ENCODE measurements at places on chromosomes 12 and 14.

GRCh38 chr12:48198672-48198971 lies 4.5 kb downstream of the OR10AD1 start:
- peak; percentile 6 for DNase-seq

- peak; percentile 48 for DNase-seq
Measured at GRCh38 chr14:32077081-32078022, at the start of gene ARHGAP5. ARHGAP5 (plus strand) TSS chr14:32077304; CDS start chr14:32090670, 13,366 bp downstream.

DNA sequence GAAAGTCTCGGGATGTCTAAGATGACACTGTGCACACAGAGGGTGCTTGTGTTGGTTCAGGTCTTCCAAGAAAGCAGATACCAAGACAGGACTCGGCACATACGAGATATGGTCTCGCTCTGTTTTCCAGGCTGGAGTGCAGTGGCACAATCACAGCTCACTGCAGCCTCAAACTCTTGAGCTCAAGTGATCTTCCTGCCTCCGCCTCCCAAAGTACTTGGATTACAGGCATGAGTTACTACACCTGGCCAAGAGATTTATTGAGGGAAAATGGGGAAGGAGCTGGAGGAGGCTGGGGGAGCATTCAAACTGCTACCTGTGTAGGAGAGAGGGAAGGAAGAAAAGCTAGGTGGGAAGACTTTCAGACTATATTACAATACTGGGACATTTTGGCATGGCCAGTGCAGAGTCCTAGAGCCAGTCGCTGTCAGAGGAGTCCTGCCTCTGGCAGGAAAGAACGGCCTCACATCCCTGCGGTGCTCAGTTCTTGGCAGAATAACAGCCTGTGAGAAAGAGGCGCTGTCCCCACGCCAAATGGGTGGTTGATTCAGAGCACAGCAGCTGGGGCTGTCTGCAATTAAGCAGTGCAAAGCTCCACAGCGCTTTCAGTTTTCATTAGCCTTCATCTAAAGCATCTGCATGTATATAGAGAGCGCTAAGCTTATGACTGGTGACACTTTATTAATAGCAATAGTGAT lies 18.3 kb downstream of the SLC17A8 start:
- DNase-seq, result no peak

DNA sequence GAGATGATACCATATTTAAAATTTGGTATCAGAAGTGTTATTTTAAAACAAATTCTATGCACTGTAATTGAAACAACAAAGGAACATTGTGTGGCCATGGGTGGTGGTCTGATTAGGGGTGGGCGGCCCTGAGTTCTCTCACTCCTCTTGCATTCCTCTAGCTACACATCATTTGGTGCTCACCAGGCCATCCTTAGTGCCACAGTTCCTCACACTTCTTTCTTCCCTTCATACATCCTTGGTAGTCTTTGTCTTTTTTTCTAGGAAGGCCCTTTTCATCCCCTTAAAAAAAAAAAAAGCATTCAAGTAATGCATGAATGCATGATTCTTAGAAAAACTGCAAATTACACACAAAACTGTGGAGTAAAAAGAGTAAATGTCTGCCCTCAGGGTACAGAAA lies 2.4 kb upstream of the MANSC4 start:
- DNase-seq, result no peak

DNA sequence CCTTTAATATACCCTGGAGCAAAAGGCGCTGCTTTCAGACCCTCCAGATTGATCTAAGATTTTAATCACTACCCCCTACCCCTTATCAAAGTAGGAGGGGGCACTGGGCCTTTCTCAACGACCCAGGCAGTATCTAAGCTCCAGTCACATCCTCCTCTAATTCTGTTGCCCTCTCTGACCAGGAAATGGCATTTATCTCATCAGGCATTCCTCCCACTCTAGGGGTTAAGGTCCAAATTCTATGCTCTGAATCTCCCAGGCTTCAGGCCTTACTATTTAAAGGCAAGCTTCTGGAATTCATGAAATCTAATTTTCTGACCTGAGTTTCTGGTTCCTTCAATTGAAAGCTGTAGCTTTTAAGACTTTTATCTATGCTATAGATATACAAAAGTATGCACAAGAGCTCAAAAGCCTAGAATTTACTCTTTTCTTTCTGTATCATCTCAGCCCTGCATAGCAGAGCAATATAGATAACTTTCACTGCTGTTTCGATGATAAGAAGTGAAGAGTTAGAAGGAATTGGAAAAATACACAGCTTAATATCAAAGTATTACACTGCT lies 622.9 kb downstream of the RPS29 start:
- no peak for DNase-seq

GRCh38 chr12:111122458-111122878 lies 202.1 kb upstream of the MYL2 start:
- no peak for DNase-seq

GRCh38 chr14:54366736-54367735 lies 29.8 kb upstream of the CDKN3 start:
- DNase-seq, result no peak

- DNase-seq, result no peak
Measured at GRCh38 chr12:68750506-68750905, 4.5 kb downstream of the SLC35E3 start.

- DNase-seq, result no peak
Measured at GRCh38 chr14:68672609-68673285, 120.1 kb downstream of the ZFP36L1 start.

GRCh38 chr14:78767436-78767835 lies 597.3 kb downstream of the NRXN3 start:
- no peak for DNase-seq

- no peak for DNase-seq
Measured at GRCh38 chr12:121436706-121437105, 36.8 kb downstream of the RNF34 start.

- no peak for DNase-seq
Measured at GRCh38 chr14:23132970-23133369, 13.9 kb upstream of the CEBPE start.

DNA sequence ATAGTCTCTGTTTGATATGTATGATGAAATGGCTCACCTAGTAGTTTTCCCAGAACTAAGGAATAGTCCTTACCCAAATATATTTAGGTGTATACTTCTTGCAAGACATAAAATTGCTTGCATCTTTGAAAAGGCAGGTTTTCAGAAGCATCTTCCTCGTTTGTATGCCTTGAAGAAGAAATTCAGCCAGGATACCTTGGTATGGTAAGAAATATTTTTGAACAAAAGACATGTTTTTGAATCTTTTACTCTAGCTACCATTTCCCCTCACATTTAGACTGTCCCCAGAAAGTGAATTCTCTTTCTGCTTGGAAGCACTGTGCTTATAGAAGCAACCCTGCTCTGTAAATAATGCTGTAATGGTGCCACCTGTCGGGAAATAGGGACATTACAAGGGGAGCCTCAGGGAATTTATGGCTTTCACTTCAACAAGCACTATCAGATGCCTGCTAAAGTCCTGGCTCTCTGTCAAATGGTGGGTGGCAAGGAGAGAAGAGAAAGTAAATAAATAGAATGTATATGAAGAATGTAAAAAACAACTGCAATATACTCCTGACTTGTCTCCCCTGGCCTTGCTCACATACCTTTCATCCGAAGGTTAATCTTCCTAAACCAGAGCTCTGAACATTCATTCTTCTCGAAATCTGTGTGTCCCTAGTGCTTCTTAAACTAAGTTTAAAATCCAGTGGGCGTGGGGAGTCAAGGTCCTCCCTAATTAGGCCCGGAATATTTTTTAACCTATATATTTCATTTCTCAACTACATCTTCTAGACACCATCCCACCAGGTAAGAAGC lies 6.1 kb downstream of the CCDC184 start:
- DNase-seq, result peak; percentile 26

GRCh38 chr12:121060149-121061001 lies 21.3 kb upstream of the OASL start:
- peak; percentile 22 for DNase-seq

DNA sequence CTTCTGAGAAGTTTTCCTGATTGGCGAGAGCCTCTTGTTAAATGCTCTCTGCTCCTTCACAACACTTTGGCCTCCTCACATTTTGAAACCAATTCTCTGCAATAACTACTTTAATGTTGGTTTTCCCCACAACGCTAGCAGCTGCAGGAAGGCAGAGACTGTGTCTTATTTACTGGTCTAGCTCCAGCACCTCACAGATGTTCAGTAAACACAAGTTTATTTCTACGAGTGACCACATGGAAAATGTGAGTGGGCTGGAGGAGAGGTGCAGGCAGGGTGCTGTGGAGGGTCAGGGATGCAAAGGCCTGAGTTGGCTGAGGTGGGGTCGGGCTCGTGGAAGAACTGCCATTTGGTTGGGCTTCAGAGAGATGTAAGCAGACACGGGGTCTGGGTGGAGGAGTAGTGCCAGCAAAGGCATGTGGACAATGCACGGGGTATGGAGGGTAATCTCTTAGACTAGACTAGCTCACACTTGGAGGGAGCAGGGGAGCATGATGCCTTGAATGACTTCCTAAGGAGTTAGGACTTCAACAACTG lies 117.4 kb upstream of the RTL1 start:
- no peak for DNase-seq

DNA sequence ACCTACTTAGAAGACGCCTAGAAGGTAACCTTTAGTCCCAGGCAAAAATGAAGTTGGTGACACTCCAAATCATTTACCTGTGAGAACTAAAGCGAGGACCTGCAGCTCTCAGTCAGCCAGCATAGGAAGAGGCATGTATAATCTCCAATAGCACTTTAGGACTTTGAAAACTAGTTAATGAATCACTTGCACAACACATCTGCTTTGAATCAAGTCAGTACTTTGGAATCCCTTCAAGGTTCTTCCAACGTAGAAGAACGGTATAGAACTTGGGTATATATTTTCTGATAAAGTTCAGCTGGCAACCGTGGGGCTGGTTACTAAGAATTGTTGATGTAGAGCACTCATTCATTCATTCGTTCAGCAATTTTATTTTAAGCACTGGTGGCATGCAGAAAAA lies 251.9 kb downstream of the TMEM132D start:
- DNase-seq, result no peak

DNA sequence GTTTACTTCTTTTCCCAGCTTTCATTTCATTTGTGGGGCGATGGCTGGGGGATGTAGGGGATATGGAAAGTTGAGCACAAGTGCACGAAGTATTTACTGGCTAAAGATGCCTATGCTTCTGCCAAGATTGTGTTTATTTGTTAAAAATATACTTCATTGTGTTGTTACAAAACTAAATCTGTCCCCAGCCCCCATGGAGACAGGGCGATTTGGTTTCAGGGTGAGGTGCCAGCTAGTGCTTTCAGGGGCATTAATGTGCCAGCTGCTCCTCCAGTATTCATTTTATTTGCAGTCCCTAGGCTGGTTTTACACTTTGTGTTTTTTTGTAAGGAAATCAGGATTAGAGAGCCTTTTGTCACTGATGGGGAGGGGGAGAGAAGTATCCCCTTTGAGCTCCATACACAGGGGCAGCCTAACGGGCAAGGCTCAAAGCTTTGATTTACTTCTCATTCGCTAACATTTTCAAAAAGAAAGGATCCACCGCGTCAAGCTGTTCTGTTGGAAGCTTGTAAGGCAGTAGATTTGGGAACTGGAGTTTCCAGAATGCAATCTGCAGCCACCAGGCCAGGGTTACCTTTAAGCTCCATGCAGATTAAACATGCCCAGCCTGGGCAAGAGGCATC lies 198.7 kb upstream of the PLEKHG7 start:
- DNase-seq, result no peak

DNA sequence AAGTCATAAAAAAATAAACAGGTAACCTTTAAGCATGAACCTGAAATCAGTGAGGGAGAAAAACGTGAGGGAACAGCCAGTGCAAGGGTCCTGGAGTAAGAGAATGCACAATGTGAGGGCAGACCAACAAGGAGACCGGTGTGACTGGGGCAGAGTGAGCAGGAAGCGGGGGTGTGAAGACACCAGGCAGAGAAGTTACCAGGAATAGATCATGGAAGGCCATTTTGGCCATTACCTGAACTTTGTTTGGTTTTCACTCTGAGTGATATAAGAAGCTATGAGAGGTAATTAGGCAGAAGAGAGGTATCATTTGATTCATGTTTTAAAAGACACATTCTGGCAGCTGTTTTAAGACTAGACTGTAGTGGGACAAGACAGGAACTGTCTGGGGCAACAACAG lies 15.0 kb downstream of the PAH start:
- no peak for DNase-seq

DNA sequence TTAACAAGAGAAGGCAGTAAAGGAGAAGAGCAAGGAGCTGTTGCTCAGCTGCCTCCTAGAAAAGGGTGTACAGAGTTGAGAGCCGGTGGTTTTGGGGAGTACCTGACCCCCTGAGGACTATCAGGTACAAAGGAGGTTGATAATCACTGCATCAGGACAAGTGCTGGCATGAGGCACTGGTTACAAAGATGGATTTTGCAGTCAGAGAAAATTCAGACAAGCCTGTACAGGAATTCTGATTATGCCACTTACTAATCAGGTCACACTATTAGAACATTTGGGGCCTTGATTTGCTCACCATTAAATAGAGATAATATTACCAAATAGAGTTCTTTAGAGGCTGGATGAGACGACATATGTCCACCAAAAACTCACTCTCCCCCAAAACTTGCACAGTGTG lies 450.9 kb upstream of the TMPO start:
- no peak for DNase-seq

GRCh38 chr12:6987956-6988553 lies 17.3 kb downstream of the EMG1 start:
- DNase-seq, result no peak

GRCh38 chr14:77584809-77585208 lies 31.6 kb downstream of the SPTLC2 start:
- no peak for DNase-seq

GRCh38 chr14:94217116-94217515 lies 43.0 kb downstream of the PPP4R4 start:
- DNase-seq, result no peak

DNA sequence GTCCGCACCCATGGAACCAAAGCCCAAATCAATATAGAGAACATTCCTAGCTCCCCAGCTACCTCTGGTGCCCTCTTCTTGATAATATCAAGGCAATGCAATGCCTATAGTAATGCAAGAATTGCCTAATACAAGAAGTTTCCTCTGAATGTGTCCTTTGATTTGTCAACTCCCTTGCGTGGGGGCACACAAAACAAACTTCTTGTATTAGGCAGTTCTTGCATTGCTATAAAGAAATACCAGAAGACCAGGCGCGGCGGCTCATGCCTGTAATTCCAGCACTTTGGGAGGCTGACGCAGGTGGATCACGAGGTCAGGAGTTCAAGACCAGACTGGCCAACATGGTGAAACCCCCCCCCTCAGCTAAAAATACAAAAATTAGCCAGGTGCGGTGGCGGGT lies 10.4 kb upstream of the ITPK1 start:
- no peak for DNase-seq

GRCh38 chr14:22622255-22622654 lies 21.9 kb downstream of the OR6J1 start:
- no peak for DNase-seq

GRCh38 chr12:46546634-46547273 lies 174.2 kb upstream of the SLC38A2 start:
- no peak for DNase-seq

GRCh38 chr14:74348735-74349463 lies 628 bp downstream of the VRTN start:
- no peak for DNase-seq

Data from activated T-helper 1 cell treated with anti-CD3 and anti-CD28 coated beads, Interleukin-2, amount 50 U/mL, for 16 hours (primary cell).